ENCODE measurements at places on chromosomes 13 and 19. TPM values are rescaled to one million over a fixed set of nuclear protein-coding genes. Genes with fewer than 3 reads are reported as not detected.

Gene MRPS12
- total RNA-seq = 38.4 TPM

Gene GJB2
- 0.75 TPM for total RNA-seq

Gene CAMSAP3
- total RNA-seq = 1.9 TPM

Gene KL
- 11.9 TPM for total RNA-seq

DNA sequence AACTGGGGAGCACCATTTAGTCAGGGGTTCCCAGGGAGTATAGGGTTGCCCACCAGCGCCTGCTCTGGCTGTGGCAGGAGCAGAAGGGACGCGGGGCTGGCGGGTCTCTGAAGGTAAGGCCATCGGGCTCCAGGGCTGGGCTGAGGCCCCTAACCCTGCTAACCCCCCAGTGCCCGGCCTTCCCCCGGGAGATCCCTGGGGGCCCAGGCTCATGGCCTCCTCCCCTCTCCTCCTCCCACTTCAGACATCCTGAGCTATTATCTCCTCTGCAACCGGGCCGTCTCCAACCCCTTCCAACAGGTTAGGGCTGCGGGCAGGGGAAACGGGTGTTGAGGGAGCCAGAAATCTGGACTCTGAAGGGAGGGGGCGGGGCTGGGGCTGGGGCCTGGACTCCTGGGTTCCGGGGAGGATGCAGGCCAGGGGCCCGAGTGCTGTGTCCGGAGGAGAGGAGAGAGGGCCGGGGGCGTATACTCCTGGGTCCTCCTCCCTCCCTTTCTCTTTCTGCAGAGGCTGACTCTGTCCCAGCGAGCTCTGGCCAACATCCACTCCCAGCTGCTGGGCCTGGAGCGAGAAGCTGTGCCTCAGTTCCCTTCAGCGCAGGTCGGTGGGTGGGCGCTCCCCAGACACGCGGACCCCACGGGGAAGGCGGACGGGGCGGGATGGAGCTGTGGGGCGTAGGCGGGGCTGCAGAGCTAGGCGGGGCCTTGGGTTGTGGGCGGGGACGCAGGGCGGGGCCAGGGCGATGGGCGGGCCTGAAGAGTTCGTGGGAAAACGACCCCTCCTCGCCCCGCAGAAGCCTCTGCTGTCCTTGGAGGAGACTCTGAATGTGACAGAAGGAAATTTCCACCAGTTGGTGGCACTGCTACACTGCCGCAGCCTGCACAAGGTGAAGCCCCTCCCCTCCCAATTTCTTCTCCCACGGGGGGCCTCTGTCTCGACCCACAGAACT, 15.3 kb downstream of the TTYH1 start:
- DNase-seq = no peak

DNA sequence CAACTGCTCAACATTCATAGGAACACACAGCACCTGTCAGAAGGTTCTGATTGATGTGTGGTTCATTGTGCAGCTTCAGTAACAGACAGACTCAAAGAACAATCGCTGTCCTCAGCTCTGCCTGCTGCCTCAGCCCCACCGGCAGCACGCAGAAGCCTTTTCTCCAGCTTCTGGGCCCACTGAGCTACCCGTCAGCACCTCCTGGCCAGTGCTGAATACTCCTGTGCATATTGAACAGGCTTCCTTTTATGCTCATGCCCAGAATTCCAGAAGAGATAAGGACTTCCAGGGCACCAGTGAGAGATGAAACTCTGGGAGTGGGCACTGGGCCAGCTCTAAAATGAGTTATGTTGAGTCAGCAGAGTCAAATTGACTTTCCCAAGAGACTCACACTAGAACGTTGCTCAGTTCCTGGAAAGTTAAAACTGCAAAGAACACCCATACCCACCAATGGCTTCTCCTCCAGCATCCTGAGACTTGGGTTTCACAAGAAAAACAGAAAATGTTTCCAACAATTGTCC, 119.3 kb downstream of the COL4A1 start:
- DNase-seq = peak; percentile 40

- no peak for DNase-seq
Measured at GRCh38 chr13:49638030-49638743, 9.9 kb downstream of the ARL11 start.

- no peak for DNase-seq
Measured at GRCh38 chr13:32124743-32125142, 93.2 kb downstream of the FRY start.
